ENCODE measurements at places on chromosomes 6 and 20. TPM values are rescaled to one million over a fixed set of nuclear protein-coding genes. Genes with fewer than 3 reads are reported as not detected.

- no peak for DNase-seq
Observed at GRCh38 chr20:59411589-59411988, 111.2 kb downstream of the EDN3 start.

GRCh38 chr6:22026164-22026678 is 270.6 kb downstream of the PRL start:
- no peak for DNase-seq

- no peak for DNase-seq
Observed at GRCh38 chr6:26199773-26200764, 112.8 kb downstream of the HFE start.

GRCh38 chr6:49506569-49507111 is 6.9 kb downstream of the GLYATL3 start:
- DNase-seq = no peak

DNA sequence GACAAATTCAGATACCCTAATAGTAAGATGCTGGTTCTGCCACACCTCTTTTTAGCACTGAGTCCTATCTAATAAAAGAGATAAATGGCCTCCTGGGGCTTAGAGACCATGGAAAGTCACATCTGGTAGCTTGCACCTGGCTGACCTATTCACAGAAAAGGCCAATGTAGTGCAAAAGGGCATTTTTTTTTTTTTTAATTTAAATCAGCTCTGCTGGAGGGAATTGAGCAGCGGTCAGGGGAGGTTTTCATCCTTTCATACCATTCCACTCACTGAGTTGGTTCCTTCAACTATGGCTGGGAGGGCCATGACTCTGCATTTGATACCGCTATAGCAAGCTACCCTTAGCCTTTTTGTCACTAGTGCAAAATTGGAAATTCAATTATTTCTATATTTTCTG is 20.1 kb upstream of the HS3ST5 start:
- DNase-seq = no peak

- DNase-seq = no peak
Observed at GRCh38 chr6:169691260-169691659, 10.6 kb downstream of the WDR27 start.

- DNase-seq = no peak
Observed at GRCh38 chr20:31747640-31748039, 8.6 kb downstream of the TPX2 start.

- DNase-seq = no peak
Observed at GRCh38 chr6:136754820-136755219, 37.5 kb downstream of the MAP3K5 start.

DNA sequence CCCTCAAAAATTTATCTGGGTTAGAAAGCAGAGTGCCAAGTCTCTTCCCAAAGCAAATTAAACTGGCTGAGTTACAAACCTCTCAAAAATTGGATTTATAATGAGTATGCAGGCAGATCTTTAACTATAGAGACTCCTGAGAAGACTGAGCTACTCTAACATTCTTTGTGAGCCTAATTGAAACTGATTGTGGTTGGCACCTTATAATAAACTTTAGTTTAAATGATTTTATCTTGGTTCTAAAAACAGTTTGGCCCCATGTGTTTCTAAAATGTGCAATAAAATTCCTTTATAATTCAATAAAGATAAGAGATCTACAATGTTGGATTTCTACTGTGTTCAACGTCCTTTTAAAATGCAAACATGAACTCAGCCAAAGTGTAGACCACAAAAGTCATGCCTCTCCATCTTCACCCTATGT is 480.2 kb upstream of the RNF217 start:
- DNase-seq = no peak

- DNase-seq = no peak
Observed at GRCh38 chr20:47670913-47671312, 114.4 kb downstream of the SULF2 start.

- DNase-seq = no peak
Observed at GRCh38 chr6:125867483-125867942, 76.8 kb downstream of the NCOA7 start.

DNA sequence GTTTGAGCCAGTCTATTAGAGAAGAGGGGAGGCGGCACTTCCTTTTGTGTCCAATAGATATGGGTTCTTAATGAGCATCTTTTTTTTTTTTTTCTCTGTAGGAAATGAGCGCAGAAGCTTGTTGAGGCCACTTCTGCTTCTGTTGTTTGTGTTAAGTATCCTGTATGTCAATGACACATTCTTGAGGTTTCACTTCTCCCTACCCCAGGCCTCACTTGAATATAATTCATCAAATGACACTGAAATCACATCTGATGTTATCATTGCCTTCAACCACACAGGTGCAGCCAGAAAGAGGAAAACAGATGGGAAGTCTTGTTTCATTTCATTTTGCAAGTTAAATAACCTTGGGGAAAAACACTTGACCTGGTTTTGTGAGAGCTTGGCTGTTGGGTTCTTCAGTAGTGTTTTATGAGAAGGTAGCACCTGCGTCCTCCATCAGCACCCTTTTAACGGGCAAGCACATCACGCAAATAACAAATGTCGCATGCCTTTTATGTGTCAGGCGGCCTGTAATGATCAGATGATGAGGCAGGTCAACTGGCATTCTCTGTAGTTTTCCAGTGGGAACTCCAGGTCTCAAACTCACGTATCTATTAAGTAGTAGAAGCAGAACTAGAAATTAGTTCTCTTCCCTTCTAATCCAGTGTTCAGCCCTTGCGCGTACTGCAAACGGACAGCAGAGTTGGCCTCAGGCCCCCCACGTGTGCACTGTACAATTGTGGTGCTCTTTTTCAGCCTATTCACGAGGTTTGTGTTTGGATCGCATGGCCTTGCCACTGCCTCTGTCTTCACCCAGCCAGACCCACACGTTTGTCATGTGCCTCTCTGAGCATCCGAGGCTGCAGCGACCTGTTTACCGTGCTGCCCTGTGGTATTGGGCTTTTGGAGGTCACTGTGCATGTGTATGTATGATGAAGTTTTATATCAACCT is 23.5 kb downstream of the PLEKHG1 start:
- DNase-seq = no peak

DNA sequence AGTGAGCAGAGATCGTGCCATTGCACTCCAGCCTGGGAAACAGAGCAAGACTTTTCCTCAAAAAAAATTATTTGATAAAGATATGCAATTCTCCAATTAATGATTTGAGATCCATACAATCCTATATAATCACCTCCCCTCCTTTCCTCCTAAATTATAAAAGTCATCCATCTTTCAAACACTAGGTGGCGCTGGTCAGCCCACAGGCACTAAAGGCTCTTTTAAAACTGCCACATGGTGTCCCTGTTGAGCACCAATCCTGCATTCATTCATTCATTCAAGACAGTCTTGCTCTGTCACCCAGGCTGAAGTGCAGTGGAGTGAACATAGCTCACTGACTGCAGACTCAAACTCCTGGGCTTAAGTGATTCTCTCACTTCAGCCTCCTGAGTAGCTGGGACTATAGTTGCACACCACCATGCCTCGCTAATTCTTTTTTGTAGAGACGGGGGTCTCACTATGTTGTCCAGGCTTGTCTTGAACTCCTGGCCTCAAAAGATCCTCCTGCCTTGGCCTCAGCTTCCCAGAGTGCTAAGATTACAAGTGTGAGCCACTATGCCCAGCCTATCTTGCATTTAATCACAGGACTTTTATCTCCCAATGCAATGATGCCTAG is 58.7 kb upstream of the SLC2A12 start:
- DNase-seq = no peak

DNA sequence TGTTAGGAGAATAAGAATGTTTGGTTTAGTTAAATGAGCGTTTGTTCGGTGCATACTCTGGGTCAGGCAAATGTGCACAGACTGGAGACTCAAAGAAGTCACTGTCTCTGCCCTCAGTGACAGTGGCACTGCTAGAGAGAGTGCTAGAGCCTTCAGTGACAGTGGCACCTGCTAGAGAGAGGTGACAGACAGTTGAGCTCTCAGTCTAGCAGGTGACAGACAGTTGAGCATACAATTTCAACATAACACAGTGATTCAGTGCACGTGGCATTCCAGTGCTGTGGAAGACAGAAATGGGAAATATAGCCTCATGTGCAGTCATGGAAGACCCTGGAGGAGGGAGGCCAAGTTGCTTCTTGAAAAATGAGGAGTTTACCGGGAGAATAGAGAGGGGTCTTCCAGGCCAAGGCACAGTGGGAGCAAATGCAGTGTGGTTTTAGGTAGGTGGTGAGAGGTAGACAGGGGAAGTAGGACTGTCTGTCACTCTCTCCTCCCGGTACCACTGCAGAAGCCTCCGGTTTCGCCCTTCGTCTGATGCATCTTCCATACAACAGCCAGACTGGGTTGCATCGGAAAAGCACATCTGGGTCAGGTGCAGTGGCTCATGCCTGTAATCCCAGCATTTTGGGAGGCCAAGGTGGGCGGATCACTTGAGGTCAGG is 107.9 kb upstream of the CLDN20 start:
- DNase-seq = no peak

The RNF39 gene
- total RNA-seq = 1.5 TPM

The UST gene
- 9.7 TPM for total RNA-seq

The CHRNA4 gene
- 9.1 TPM for total RNA-seq

The C20orf141 gene
- not detected for total RNA-seq

The ZSCAN23 gene
- 11.2 TPM for total RNA-seq

The BMP2 gene
- total RNA-seq = 17.9 TPM

The TBX18 gene
- 8.2 TPM for total RNA-seq

The SAMD3 gene
- 3.3 TPM for total RNA-seq

The PGBD1 gene
- total RNA-seq = 3.6 TPM

The NINL gene
- 26.0 TPM for total RNA-seq
